Stimulated activated CD4-positive, alpha-beta T cell treated with anti-CD3 and anti-CD28 coated beads, Interleukin-4, amount 100 ng/mL, for 4 hours (primary cell): ENCODE measurements at places on chromosomes 11 and 22.

GRCh38 chr22:24951942-24952836 lies at the start of gene KIAA1671:
Gene KIAA1671, plus strand, starts transcription at chr22:24952716. Its CDS starts 75,284 bp downstream, at chr22:25028000.
- DNase-seq = peak; percentile 84

DNA sequence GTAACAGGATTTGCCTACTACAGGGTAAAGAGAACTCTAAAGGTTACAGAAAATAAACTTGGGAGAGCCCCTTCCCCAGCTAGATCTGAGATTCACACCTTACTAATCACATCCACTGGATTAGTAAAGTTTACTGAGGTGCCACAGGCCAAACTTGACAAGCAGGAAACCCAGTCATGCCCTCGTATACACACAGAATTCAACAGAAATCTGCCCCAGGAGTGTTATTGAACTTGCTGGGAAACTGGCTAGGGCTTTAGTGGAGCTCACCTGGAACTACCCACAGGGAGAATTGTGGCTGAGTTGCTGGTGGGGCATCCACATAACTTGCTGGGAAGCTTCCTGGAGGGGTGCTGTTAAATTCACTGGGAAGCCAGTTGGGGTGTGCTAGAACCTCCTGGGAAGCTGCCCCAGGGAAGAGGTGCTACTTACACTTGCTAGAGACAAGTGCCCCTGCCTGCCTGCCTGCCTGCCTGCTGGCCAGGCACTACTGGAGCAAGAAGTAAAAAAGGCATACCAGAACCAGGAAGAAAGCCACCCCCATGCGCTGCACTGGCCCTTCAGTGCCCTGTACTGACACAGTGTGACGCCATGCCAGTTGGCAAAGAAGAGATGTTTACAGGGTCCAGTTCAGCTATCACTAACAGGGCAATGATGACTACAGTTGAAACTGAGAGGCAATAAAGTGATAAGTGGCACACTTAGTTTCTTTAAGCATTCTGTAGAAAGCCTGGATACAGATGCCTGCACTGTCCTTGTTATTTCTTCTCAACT lies 106.5 kb downstream of the ALX4 start:
- no peak for DNase-seq

DNA sequence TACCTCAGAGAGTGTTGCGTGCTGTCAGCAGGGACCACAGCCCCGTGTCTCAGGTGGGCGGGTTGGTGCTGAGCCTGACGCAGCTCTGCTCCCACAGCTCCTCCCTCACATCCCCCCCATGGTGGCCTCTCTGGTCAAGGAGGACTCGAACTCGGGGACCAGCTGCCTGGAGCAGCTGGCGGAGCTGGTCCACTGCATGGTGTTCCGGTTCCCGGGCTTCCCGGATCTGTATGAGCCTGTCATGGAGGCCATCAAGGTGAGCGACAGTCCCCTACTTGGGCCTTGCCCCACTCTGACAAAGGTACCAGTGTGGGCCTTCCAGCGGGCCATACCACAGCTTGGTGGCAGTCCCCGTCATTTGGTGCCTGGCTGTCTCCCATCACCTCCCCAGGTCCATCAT lies 11.8 kb downstream of the USP35 start:
- no peak for DNase-seq

DNA sequence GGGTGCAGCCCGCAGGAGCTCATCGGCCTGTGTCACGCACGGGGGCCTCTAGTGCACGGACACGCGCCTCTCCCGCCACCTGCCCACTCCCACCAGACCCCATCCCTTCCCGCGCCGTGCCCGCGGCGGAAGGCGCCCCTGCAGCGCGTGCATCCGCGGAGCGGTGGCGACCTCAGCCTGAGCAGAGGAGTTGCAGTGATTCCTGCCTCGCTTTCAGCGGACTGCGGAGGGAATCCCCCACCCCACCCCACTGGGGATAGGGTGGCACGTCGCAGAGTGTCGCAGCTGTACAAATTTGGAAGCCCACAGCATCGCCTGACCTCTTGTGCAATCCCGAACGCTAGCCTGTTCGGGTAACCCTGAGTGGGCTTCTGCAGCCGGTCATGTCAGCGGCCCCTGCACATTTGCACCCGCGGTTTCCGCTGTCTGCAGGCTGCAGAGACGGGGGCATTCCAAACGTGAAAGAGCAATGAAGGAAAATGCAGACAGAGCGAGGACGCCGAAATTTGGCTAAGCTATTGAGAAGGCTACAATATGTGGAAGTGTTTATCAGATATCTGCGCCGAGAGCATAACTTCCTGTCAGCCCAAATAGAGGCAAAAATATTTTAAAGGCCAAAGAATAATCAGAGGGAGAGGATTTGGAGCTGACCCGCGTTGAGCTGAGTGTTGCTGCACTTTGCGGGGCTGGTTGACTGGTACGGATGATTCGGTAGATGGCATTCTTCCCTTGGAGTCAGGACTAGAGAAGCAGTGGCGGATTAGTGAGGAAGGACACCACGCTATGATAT lies 617 bp upstream of the ARHGAP20 start:
- DNase-seq = peak; percentile 0

DNA sequence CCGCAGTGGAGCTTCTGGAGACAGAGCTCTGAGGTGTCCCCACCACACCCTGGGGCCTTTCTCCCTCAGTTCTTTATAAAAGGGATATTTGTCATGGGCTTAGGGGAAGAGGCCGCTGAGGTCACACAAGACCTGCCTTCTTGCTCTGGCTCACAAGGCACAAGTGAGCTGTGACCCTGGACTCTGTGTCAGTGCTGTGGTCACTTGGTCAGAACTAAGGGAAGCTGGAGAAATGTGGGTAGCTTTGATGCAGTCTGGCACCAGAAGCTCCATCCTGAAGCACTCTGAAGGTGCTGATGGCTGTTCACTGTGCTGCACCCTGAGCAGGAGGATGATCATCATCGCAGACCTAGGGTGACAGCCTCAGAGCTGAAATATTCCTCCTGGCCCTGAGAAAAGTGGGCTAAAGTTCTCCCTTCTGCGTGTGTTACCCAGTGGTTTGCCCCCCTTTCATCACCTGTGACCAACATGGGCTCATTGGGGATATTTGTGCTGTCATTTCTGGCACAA lies 28.1 kb upstream of the VPREB1 start:
- no peak for DNase-seq

- DNase-seq = no peak
Observed at GRCh38 chr11:124445646-124446150, at the start of gene OR8B8. Gene OR8B8, minus strand, starts transcription at chr11:124445696. Its CDS starts 4,611 bp downstream, at chr11:124441085.

- no peak for DNase-seq
Observed at GRCh38 chr11:107769189-107769588, 57.3 kb upstream of the SLN start.

DNA sequence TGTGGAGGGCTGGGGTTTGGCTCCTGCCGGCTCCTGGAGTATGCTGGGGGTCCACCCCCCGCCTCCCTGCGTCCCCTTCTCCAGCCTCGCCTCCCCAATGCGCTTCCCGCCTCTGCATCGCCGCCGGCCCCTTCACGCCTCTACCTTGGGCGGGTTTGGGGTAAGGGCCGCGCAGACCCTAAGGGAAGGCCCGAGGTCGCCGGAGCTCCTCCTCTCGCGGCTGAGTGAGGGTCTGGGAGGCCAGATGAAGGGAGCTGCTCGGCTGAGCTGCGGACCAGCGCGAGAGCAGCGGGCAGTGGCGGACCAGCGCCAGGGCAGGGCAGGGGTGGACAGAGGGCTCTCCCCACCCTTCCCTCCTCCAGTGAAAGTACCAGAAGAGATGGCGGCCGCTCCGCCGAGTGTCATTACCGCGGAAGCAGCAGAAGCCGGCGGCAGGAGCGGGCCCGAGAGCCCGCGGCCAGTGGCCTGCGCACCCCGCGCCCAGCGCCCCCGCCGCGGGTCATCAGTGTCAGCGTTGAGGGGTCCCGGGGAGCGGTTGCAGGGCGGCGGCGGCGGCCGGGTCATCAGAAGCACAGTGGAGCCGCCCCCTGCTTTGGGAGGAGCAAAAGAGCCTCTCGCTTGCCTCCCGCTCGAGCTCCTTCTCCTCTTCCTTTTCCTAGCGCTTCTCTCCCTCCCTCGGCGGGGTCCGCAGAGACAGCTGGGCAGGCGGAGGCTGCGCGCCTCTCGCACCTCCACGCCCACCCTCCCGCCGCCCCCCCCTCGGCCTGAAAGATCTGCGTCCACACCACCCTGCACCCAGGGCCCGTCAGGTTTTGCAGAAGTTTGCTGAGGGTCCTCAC lies 255.6 kb upstream of the CADM1 start:
- no peak for DNase-seq

GRCh38 chr22:17764036-17764435 lies 10.2 kb downstream of the BID start:
- no peak for DNase-seq

DNA sequence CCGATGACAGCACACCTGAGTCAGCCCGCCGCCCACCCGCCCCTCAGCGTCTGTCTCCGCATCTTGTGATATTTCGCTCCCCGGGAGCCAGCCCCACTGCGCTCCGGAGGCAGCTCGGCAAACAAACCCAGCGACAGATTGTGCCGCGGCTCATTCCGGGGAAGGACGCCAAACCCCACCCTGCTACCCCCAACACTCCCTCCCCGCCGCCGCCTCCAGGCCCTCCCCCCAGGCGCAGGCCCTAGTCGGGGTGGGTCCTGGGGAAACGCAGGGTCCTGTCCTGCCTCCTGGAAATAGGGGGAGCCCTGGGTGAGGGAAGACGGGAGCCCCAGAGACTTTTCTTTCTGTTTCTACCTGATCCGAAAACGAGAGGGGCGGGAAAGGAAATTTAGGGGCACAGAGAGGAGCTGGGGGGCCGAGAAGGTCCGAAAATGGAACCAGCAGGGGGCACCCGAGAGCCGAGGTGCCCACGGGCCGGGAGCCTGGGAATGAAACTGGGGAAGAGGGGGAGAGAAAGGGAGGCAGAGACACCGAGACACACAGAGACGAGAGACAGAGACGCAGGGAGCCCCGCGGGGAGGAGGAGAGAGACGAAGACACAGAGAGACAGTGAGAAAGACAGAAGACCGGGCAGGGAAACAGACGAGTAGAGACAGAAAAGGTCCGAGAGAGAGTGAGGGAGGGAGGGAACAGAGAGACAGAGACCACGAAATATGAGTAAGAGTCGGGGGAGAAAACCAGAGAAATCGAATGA lies 1.7 kb upstream of the RTN4RL2 start:
- peak; percentile 69 for DNase-seq

GRCh38 chr11:26842478-26843282 lies 120.8 kb upstream of the SLC5A12 start:
- DNase-seq = no peak

DNA sequence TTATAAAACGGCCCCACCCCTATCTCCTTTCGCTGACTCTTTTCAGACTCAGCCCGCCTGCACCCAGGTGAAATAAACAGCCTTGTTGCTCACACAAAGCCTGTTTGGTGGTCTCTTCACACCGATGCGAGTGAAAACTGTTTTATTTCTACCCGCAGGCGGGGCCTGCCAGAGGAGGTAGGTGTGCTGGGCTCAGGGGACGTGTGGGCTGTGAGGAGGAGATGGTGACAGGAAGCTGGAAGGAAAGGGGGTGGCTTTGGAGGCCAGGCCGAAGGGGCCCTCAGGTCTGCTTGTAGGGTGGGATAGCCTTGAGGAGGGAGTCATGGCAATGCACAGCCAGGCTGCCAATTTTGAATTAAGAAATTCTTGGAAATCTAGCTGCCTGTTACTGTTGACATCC lies 21.3 kb upstream of the KRTAP5-7 start:
- no peak for DNase-seq

- DNase-seq = no peak
Observed at GRCh38 chr22:42427167-42427566, 5.0 kb downstream of the NFAM1 start.

GRCh38 chr11:18394275-18394927 lies at the start of gene LDHA:
Gene LDHA, plus strand, starts transcription at chr11:18394563. Its CDS starts 2,280 bp downstream, at chr11:18396843.
- peak; percentile 99 for DNase-seq

GRCh38 chr11:43122546-43122945 lies 189.2 kb upstream of the API5 start:
- DNase-seq = no peak

GRCh38 chr11:118295815-118296454 lies 8.6 kb upstream of the CD3E start:
- DNase-seq = no peak

- DNase-seq = no peak
Observed at GRCh38 chr22:35580351-35581022, 36.6 kb downstream of the MB start.

DNA sequence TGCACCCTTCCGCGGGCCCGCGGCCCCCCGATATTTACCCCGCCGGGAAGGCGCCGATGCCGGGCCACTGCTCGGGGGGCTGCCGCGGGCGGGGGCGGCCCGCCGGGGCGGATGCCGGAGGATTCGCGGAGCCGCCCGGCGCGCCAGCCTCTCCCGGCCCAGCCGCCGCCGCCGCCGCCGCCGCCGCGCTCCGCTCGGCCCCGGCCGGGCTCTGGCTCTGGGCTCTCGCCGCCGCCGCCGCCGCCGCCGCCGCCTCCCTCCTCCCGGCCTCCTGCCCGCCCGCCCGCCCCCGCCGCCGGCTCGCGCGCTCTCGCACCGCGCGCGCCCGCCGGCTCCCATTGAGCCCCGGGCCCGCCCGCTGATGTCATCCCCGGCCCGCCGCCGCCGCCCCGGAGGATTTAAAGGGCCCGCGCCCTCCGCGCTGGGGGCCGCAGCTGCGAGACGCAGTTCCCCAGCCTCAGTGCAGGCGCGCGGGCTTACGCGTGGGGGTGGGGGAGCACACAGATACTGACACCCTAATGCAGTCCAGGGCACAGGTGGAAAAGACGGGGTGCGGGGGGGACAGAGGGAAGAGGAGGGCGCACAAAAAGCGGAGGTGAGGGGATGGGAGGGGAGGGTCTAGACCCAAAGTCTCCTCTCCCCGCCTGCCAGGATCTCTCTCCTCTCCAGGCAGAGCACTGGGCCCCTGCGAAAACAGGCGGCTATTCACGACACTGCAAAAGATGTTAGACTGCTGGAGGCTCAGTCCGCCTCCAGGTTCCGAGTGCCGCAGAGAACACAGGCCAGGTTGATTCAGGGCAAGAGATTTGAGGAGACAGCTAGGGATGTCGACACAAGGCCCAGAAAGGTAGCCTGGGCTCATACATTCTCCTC lies at the start of gene CSNK1E:
CSNK1E (minus strand) TSS at position 312 of the 873 bp plus-strand sequence. CDS start 3,276 bp downstream, outside the sequence.
- DNase-seq = peak; percentile 72

- DNase-seq = no peak
Observed at GRCh38 chr11:61110255-61111049, 8.2 kb downstream of the CD5 start.

DNA sequence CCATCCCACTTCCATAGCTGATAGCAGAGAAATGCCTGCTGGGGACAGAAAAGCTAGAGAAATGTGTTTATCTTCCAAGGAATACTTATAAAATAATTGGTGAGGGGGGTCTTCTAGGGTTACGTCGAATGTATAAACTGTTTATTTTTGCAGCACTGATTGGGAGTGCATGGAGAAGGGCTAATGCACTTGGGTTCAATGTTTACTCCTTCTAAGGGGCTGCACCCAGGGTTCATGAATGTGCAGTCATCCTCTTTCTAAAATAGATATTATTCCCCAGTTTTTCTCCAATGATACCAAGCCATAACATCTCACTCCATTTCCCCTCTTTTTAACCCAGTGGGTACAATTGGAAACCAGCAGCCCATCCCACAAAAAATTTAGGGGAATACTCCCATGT lies 336.9 kb downstream of the ETS1 start:
- DNase-seq = no peak
